NCI-H1105 (cell line): ENCODE measurements at places on chromosomes 2 and 18.

DNA sequence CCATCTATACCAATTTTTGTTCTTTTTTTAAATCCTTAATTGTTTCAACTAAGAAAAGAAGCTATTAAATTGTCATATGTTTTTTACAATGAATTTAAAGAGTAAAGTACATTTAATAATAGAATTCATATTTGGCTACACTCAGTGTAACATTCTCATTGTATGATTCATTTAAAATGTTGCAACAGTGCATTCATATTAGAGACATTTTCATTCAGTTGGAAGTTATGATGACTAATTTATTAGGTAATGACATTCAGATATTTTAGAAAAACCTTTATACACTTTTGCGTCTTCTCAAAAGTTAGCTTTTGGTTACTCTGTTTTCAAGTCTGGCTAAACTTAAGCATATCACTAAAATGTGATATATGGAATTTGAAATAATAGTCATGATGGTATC is 887.5 kb upstream of the NRXN1 start:
- DNase-seq: no peak

DNA sequence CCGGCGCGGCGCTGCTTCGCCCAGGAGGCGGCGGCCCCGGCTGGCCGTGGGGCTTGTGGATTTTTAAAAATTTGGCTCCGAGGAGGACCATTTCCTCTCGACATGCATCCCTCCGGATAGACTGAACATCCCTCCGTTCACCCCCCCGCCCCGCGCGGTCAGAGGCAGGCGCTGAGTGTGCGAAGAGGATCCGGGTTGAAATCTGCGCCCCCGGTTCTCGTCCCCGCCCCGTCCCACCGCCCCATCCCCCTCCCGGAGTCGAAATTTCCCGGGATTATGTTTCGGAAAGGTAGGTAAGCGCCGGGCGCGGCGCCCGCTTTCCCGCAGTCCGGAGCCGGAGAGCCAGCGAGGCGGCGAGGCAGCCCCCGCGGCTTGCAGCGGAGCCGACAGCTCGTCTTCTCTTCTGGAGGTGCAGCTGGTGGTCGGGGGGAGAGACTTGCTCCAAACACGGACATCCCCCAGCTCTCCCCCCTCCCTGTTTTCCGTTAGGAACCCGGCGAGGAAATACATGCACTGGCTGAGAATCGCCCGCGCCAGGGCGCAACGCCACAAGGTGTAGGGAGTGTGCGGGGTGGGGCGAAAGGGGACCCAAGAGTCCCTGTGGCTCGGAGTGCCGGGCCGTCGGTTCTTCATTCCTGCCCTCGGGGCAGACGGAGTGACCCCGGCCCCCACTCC is at the start of gene PRKCE:
PRKCE (plus strand) TSS at position 261 of the 675 bp plus-strand sequence.
- DNase-seq: no peak

- DNase-seq: no peak
These were observed 170.9 kb downstream of the ZNF521 start for GRCh38 chr18:25180973-25181548.

DNA sequence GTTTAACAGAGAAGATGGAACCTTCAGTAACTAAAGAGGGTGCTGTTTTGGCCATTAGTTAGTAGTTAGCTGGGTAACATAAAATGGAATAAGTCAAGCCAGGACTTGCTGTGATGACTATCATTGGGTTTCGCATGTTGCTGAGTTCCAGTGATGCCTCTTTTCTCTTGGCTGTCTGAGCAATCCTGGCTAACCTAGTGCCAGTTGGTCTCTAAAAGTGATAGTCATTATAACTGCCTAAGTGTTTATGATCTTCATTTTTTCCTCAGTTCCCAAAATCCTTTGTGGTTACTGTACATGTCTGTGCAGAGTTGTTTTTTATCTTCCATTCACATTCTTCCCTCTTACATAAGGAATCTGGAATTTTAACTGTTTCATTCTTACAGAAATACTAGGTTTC is 33.4 kb downstream of the WDR43 start:
- DNase-seq: no peak

- DNase-seq: peak; percentile 7
These were observed 35.1 kb downstream of the DCDC2C start for GRCh38 chr2:3738454-3738853.

GRCh38 chr18:22060361-22060760 is 109.0 kb upstream of the GATA6 start:
- DNase-seq: no peak

- no peak for DNase-seq
These were observed 31.6 kb downstream of the RAB27B start for GRCh38 chr18:54859667-54860421.

- no peak for DNase-seq
These were observed 208.8 kb downstream of the WDPCP start for GRCh38 chr2:63379451-63379850.
